ENCODE measurements at places on chromosomes 6 and 20.

- DNase-seq = no peak
Measured at GRCh38 chr20:7015257-7015656, 247.8 kb downstream of the BMP2 start.

DNA sequence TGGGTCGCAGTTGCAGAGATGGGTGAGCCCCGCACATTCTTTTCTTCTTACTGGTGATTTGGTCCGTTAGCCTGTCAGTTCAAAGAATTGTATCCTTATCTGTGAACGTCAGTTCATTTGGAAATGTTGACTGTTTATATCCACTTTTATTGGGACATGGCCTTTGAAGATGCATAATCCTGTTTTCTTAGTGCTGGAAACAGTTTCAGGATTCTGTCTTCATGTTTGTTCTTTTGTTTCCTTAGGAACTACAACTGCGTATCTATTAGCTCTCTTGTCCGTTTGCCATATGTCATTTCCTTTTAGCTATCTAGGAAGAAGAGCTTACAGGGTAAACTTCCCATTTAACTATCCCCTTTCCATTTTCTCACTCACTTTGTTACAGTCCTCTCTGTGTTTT, 35.0 kb upstream of the TULP1 start:
- DNase-seq = no peak

- DNase-seq = no peak
Measured at GRCh38 chr6:106702046-106702445, 72.7 kb downstream of the QRSL1 start.

- DNase-seq = peak; percentile 62
Measured at GRCh38 chr6:156774863-156775405, 2.2 kb upstream of the ARID1B start.

DNA sequence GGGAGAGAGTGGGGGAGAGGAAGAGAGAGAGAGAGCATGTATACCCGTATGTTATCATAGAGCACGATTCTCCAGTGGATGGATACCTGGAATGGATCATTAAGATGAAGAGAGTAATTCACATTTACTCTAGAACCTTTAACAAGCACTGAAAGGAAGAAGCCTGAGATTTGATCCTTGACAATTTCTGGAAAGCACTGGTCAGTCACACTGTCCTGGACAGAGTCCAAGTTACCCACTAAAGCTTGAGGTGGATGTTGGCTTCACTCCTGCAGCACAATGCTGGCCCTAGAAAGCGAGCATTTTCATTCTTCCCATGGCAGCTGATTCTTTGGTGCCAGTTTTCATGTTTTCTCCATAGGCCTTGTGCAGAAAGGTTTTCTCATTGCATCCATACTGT, 25.6 kb downstream of the NFYA start:
- DNase-seq = no peak

GRCh38 chr6:129865013-129865412, 3.9 kb upstream of the TMEM244 start:
- no peak for DNase-seq

- DNase-seq = no peak
Measured at GRCh38 chr20:38838326-38838725, 32.8 kb downstream of the PPP1R16B start.

DNA sequence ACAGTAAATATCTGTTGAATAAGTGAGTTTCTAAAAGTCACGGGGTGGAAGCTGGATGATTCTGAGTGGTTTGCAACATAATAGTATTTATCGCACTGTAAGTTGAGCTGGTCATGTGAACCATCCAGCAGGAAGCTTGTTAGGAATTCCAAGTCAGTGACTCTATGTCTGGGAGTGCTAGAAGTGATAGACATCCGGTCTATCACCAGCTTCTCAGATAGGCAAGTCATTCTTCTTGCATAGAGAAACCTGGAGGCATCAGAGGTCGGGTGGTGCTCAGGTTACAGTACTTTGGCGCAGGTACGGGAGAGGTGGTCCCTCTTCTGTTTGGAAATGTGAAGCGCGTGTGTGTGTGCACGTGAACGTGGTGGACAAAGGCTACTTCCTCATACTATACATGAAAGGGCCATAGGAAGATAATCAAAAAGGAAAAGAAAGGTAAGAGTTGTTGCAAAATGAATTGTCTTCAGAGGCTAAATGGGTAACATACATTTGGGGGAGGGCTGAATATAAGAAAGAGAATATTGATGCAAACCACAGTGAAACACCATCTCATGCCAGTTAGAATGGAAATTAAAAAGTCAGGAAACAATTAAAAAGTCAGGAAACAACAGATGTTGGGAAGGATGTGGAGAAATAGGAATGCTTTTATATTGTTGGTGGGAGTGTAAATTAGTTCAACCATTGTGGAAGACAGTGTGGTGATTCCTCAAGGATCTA, 299.3 kb upstream of the ZFP64 start:
- peak; percentile 85 for DNase-seq

- DNase-seq = no peak
Measured at GRCh38 chr6:135066397-135066796, 11.8 kb upstream of the HBS1L start.

- no peak for DNase-seq
Measured at GRCh38 chr6:73878403-73878802, 182.4 kb downstream of the CD109 start.

- DNase-seq = no peak
Measured at GRCh38 chr20:38402089-38402488, 33.0 kb downstream of the SNHG17 start.

DNA sequence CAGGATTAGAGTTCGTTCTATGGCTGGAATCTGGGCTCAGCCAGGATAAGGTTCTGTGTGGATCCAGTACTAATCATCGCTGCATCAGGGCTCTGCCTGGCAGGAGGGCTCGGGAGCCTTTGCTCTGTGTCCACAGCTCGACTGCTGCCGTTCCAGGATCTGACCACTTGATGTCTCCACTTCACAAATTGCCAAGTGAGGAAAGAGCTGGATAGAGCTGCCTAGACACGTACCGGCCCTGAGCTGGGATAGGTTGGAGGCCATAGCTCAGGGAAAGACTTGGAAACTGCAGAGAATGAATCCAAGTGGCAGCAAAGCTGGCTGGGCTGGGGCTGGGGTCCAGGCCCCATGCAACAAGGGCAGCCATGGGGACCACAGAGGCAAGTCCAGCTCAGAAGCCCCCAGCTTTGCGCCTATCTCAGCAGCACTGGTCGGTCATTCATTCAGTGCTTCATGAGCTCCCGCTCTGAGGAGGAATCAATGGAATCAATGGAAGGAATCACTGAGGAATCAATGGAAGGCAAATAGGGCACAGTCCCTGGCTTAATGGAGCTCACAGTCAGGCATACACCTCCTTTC, 38.0 kb upstream of the TOP1 start:
- DNase-seq = peak; percentile 95

DNA sequence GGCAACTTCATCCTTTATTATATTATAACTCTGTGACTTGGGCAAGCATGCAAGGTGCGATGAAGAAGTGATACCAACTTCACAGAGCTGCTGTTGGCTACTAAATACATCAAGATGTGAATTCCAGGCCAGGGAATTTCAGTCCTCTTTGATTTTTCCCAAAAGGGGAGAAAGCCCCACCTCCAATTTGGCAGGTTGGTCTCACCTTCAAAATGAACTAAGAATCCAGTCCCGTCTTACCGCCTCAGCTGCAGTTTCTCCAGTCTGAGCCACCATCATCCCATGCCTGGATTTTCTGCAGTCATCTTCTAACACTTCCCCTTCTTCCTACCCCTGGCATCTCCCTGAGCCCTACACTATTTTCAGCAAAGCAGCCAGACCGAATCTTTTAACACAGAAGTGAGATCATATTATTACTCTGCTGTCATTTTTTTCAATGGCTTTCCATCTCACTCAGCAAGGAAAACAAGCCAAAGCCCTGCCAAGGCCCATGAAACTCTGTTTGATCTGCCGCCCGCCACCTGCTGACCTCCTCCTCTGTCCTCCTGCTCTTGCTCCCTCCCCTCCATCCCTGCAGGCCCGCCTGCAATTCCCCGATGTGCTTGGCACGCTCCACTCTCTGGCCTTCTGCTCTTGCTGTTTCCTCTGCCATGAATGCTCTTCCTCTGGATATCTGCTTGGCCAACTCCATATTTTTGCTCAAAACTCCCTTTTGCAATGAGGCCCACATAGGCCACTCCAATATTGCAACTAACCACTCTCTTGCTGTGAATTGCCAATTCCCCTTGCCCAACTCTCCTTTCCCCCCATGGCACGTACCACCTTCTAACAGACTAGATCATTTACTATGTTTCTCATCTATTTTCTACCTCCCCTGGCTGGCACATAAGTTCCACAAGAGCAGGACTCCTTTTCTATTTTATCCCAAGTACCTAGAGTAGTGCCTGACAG, 46.0 kb upstream of the TAGAP start:
- DNase-seq = no peak

DNA sequence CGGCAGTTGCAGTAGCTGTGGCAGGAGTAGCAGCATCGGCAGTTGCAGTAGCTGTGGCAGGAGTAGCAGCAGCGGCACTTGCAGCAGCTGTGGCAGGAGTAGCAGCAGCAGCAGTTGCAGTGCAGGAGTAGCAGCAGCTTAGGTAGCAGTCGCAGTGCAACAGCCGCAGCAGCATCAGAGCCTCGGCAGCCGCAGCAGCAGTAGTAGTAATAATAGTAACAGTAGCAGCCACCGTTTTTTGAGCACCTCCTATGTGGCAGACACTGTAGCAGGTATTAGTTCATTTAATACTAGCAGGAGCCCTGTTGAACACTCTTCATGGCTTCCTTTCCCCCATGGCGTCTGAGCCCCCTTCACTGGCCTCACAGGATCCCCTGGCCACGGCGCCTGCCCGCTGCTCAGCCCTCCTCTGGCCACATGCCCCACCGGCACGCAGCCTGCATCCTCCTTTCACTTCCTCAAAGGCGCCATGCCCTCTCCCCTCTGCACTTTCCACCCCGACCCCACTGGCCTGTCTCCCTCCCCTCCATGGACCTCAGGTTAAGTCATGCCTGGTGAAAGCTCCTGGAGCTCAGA, 19.1 kb upstream of the IRF4 start:
- no peak for DNase-seq

- no peak for DNase-seq
Measured at GRCh38 chr6:135179920-135180541, 1.1 kb upstream of the MYB start.

- no peak for DNase-seq
Measured at GRCh38 chr6:144443157-144443556, 158.0 kb downstream of the UTRN start.

DNA sequence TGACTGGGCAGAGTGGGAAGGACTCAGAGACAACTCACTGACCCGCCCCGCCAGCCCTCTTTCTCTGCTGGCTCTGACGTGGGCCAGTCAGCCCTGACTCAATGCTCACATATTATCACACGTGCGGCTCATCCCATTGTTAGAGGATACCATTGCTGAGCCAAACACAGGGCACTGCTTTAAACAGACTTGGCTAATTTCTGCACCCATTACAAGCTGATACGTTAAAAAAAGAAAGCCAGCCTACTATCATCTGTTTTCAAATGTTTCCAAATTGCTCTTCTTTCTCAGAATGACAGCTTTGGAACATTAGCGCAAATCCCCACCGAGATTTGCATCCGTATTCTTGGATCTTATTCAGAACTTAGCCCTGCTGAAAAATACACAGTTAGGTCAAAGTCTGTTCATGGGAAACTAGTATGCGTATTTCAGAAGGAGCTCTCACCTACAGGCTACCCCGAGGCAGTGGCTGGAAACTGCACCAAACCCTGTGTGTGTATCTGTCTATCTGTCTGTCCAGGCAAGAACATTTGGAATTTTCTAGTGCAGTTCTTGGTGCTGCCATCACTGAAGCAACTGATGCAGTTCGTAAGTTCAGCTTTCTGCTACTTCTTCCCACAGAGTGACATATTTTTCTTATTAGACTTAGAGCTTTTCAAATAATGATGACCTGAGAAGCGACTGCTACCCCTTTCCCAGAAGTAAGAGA, 32.8 kb downstream of the RAMACL start:
- no peak for DNase-seq

GRCh38 chr20:4341804-4342485, 326.6 kb upstream of the RNF24 start:
- DNase-seq = no peak

- no peak for DNase-seq
Measured at GRCh38 chr6:139758209-139758611, 383.8 kb upstream of the CITED2 start.

- DNase-seq = peak; percentile 65
Measured at GRCh38 chr6:1864496-1864895, 254.8 kb downstream of the FOXC1 start.

GRCh38 chr20:64233725-64234124, 21.8 kb upstream of the PCMTD2 start:
- no peak for DNase-seq

DNA sequence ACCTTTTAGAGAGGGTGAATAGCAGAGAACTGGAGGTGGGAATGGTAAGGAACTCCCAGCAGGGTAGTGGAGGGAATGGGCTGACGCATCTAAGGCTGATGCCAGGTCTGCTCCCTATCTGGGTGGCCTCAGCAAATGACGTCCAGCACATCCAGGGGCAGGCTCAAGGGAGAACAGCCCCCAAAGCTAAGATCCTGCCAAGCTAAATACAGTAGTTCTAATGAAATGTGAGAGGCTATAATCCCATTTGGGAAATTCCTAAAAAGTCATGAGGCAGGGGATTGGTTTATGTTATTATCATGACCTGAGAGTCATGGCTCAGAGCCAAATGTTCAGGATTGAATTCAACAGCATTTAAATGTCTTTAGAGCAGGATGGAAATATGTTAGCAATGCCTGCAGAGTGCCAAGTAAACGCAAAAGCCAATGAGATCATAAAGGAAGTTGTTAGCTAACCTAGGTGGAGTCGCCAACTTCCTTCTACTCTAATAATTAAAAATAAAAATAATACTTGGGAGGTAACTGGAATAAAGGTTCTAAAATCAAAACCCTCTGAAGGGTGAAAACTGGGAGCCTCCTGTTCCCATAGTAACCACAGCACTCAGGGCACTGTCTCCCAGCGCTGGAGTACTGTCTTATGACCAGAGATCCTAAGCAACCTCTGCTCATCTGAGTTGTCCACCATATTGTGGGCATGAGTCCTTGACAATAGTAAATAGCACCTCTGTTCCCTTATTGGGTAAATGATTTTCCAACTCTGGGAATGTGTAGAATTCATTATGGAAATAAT, 34.8 kb downstream of the IYD start:
- no peak for DNase-seq

- no peak for DNase-seq
Measured at GRCh38 chr20:50819349-50819748, 24.5 kb downstream of the BCAS4 start.

DNA sequence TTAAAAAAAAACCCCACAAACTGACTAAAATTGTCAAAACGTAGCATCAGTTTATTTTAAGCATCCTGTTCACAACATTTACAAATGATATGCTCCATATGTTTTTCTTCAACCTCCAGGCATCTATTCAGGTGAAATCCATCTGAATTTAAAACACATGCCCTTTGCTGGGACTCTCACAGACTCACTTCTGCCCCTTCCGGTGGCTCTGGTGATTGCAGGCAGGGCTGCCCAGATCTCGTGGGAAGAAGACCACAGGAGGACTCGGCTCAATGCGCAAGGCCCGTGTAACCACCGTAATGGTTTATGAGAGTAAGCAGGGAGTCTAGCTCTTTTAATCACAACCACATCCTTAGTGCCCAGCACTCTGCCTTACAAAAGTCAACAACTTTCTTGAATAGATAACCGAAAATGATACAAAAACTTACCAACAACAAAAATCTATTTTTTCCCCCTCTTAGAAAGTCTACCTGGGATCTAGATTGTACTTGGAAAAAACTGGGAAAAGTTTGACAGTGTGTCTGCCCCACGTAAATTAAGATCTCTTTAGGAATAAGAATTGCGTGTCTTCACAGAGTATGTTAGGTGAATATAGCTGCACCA, 139.1 kb downstream of the KIF16B start:
- peak; percentile 81 for DNase-seq

Data from mesendoderm (in vitro differentiated cells).